ENCODE measurements at places on chromosomes 5 and 9.

GRCh38 chr5:157594675-157595459 is 19.3 kb upstream of the ADAM19 start:
- no peak for DNase-seq

GRCh38 chr5:144088206-144089064 is 82.0 kb downstream of the YIPF5 start:
- DNase-seq: no peak

DNA sequence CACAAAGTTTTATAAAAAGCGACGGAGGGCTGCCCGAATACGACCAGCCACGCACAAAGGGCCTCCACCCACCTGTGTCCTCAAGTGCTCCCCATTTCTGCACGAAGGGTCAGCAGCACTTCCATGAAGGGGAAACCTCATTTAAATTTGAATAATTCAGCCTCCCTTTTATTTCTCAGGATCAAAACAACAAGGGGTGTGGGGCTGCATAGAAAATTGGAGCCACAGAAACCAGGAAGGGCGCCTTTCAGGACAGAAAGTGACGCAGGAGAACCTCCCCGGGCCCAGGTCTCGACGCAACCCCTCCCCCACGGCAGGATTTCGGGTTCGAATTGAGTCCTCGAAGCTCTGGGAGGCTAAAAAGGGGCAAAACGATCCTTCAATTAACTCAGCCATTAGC is 2.1 kb downstream of the NRARP start:
- peak; percentile 1 for DNase-seq

GRCh38 chr5:134995850-134996402 is 28.2 kb downstream of the CATSPER3 start:
- DNase-seq: no peak

- DNase-seq: no peak
Observed at GRCh38 chr5:117204926-117205869, 630.6 kb upstream of the SEMA6A start.

DNA sequence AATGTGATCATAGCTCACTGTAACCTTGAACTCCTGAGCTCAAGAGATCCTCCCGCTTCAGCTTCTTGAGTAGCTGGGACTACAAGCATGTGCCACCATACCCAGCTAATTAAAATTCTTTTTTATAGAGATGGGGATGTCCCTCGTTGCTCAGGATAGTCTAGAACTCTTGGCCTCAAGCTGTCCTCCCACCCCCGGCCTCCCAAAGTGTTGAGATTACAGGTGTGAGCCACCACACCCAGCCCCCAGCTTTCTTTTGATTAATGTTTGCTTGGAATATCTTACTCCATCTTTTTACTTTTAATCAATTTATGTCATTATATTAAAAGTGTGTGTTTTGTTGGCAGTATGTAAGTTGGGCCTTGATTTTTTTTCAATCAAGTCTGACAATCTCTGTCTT is 59.4 kb upstream of the EXOC3 start:
- no peak for DNase-seq

- peak; percentile 66 for DNase-seq
Observed at GRCh38 chr9:121819428-121820231, 168.2 kb downstream of the DAB2IP start.

DNA sequence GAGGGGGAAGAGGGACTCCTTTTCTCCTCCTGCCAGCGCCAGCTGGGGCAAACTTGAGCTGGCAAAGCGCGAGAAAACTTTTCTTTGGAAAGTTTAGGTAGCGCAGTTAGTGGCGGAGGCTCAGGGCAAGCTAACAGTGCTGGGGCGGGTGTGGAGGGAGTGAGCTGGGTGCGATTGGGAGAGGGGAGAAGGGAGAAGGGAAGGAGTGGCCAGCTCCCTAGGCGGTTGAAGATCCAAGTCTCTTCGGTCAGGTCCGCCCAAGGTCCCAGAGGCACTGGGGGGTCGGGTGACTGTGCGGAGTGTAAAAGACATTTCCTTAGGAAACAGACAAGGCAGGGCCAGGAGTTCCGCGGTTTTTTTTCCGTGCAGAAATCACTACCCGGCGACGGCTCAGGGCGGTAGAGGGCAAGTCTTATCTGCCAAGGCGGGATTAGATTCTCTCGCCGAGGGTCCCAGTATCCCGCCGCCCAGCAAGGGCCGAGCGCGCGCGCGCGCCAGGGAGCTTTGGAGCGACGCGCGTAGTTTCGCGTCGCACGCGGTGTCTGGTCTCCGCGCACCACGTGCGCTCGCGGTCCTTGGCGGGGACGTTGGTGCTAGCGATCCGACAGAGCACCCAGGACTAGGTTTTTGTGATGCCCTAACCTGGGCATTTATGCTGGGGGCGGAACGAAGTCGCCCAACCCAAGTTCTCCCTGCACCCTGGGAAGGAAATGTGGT is 33.6 kb upstream of the NFIB start:
- DNase-seq: no peak

- no peak for DNase-seq
Observed at GRCh38 chr9:134289241-134289875, 36.9 kb upstream of the RXRA start.

DNA sequence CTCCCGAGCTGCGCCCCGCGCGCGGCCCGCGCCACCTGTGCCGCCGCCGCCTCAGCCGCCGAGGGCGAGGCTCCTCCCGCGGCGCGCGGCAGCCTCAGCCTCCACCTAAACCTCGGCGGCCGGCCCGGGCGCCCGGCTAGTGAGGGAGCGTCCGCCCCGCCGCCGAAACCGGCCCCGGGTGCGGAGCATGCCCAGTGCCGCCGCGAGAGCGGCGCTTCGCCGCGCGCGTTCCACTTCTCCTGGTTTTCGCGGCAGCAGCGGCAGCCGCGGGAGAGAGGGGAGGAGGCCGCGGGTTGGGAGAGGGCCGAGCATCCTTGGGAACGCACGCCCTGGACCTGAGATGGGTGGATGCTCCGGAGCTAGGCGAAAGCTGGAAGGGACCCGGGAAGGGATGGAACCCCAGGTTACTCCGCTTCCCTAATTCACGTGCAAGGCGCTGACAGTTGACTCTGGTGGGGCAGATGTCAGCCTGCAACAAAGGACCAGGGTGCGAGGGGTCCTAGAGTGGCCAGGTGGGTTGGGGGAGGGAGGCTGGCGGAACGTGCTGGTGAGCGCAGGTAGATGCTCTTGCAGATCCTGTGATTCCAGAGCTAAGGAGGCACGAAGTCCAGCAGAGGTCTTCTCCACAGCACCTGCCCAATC is at the start of gene CTNND2:
Gene CTNND2, minus strand, starts transcription at position 182 of the 642 bp plus-strand sequence. CDS start 593 bp downstream, outside the sequence.
- DNase-seq: peak; percentile 94

GRCh38 chr5:10201223-10201868 is 48.3 kb downstream of the ATPSCKMT start:
- DNase-seq: no peak

- peak; percentile 16 for DNase-seq
Observed at GRCh38 chr9:129487658-129488483, 133.0 kb downstream of the C9orf50 start.

DNA sequence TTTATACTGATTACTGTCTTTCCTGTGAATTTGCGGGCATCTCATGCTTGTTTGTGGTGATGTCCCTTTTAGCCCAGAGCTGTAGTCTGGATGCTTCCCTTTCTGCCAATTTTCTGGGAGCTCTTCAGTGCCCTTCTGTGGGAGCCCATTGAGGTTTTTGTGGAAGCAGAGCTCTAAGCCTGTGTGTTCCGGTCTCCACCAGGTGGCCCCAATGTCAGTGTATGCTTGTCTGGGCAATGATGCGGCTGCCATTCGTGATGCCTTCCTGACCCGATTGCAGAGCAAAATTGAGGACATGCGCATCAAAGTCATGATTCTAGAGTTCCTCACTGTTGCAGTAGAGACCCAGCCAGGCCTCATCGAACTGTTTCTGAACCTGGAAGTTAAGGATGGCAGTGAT is 35.1 kb downstream of the SH3GLB2 start:
- DNase-seq: no peak

DNA sequence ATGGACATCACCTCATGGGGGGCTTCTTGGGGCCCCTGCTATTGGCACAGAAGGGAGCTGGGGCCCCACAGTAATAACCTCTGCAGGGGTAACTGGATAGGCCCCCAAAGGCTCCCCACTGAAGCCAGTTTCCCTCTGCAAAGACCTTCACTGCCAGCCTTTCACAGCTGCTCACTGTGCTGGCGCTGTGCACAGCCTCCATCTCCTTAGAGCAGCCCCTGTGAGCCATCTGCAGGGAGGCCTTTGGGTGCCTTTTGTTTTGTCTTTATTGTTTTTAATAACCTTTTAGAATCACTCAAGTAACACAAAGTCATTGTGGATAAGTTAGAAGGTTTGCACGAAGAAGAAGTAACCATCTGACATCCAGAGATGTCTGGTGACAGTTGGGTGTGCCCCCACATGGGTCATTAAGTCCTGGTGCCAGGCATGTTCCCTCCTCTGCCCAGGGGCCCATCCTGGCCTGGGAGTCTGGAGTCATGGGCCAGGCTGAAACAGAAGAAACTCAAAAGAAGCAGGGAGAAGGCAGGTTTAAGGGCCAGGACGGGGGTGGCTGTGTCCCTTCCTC is 42.7 kb downstream of the NCS1 start:
- no peak for DNase-seq

DNA sequence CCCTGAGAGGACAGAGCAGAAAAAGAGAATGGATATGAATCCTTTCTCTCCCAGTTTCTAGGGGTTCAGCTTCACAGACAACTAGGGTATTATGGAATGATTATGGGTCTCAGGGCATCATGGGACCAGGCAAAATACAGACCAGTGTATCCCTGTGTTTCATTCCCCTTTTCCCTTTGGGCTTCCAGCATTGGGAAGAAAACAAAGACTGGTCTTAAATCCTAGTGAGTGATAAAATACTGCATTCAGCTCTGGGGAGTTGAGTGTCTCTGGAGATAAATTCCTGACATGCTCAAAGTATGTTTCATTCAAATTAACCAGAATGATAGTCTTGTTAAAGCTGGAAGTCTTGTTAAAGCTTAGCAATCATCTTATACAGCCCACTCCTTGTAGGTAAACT is 2.4 kb upstream of the POU4F3 start:
- DNase-seq: no peak

DNA sequence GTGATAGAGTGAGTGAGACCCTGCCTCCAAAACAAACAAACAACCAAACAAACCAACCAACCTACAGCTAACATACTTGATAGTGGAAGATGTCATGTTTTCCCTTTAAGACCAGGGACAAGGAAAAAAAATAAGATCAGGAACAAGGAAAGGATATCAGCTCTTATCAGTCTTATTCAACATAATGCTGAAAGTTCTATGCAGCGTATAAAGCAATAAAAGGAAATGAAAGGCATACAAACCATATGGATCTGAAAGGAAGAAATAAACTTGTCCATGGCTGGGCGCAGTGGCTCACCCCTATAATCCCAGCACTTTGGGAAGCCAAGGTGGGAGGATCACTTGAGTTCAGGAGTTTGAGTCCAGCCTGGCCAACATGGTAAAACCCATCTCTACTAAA is 23.5 kb upstream of the SPIN1 start:
- no peak for DNase-seq

DNA sequence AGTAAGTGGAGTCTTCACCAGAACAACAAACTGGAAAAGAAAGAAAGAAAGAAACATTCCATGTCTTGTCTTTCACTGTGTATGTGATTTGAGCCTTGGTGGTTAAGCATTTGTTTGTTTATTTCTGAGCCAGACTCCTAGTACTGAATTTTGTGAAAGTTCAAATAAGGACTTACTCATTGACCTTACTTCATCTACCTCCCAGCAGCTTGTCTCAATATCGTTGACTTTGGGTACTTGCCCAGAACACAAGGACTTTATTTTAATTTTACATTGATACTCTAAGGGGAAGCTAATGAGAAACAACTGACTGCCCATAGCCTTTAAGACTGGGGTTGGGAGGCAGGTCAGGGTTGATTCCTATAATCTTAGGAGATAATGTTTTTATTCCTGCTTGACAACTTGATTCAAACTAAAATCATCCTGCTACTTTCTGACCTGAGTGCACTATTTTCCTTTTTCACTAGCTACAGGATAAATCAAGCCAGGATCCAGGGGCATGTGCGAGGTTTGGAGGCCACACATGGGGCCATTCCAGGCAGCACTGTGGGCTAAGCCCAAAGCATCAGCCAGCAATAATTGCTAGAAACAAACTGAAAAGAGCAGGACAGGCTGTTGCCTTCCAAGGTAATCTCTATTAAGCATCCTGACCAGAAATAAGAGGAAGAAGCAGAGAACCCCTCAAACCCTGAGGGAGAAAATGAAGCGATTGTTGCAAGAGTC is 138.9 kb upstream of the RUSC2 start:
- no peak for DNase-seq

DNA sequence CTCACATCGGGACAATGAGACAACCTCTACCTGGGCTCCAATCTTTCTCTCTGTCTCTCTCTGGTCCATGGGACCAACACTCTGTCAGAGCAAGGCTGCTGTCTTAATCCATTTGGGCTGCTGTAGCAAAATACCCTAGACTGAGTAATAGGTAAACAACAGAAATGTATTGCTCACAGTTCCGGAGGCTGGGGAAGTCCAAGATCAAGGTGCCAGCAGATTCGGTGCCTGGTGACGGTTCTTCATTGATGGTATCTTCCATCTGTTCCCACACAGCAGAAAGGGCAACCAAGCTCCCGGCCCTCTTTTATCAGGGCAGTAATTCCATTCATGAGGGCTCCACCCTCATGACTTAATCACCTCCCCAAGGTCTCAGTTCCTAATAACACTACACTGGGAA is 61.3 kb upstream of the SPOCK1 start:
- no peak for DNase-seq

DNA sequence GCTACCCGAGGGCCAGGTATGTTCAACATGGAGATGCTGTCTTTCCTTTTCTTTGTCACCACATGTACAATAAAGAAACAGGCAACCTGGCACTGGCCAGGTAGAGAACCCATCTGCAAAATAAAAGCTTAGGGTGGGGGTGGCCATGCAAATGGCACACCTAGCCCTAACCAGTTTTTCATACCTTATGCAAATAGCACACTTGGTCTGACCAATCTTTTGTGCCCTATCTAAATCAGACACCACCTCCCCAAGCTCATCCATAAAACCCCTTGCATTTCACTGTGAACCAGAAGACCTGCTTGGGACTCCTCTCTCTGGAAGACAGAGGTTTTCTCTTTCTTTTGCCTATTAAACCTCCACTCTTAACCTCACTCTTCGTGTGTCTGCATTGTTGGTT is 33.9 kb downstream of the JAKMIP2 start:
- peak; percentile 15 for DNase-seq

Data from NCI-H1417 (cell line).